ENCODE measurements at places on chromosomes 12 and 14. TPM values are rescaled to one million over a fixed set of nuclear protein-coding genes. Genes with fewer than 3 reads are reported as not detected.

The SELPLG gene
- total RNA-seq, result 0.95 TPM

The PTPRO gene
- not detected for total RNA-seq

The RIN3 gene
- 23.4 TPM for total RNA-seq

The MMP14 gene
- total RNA-seq, result 0.94 TPM

The CLBA1 gene
- total RNA-seq, result 13.9 TPM

The SRRM4 gene
- not detected for total RNA-seq

The CD69 gene
- total RNA-seq, result not detected

The KLRC3 gene
- total RNA-seq, result 0.37 TPM

The BORCS5 gene
- total RNA-seq, result 10.8 TPM

The HOXC11 gene
- total RNA-seq, result 0.58 TPM

The FGF6 gene
- total RNA-seq, result not detected

The NPAS3 gene
- total RNA-seq, result not detected

The PELI2 gene
- total RNA-seq, result 1.7 TPM

The MYF5 gene
- total RNA-seq, result not detected

The RTN1 gene
- total RNA-seq, result not detected

The FOXM1 gene
- 97.8 TPM for total RNA-seq

The MIA2 gene
- total RNA-seq, result 21.8 TPM

The KCNK13 gene
- 0.09 TPM for total RNA-seq

The GNG2 gene
- total RNA-seq, result 1.8 TPM

The GRIP1 gene
- 7.8 TPM for total RNA-seq

The TPH2 gene
- total RNA-seq, result not detected

The MYRFL gene
- total RNA-seq, result not detected

The GALNT4 gene
- 2.9 TPM for total RNA-seq

The ART4 gene
- total RNA-seq, result not detected

The CDCA3 gene
- 84.0 TPM for total RNA-seq

The CIDEB gene
- total RNA-seq, result 0.19 TPM

Data from A549 treated with RU486 at 1 μM for 4 hours (cell line).